ENCODE measurements at places on chromosomes 5 and 9. TPM values are rescaled to one million over a fixed set of nuclear protein-coding genes. Genes with fewer than 3 reads are reported as not detected.

PCDHA11 gene
- 0.07 TPM for total RNA-seq

CA9 gene
- 0.40 TPM for total RNA-seq

IDNK gene
- 6.6 TPM for total RNA-seq

ZNF366 gene
- total RNA-seq: 0.46 TPM

PCDHB13 gene
- total RNA-seq: 0.33 TPM

ZNG1E gene
- 34.7 TPM for total RNA-seq

BAG1 gene
- total RNA-seq: 45.1 TPM

TRIM32 gene
- total RNA-seq: 18.0 TPM

WDR70 gene
- 35.9 TPM for total RNA-seq

SIL1 gene
- 64.9 TPM for total RNA-seq

TPD52L3 gene
- not detected for total RNA-seq

DDX46 gene
- total RNA-seq: 27.0 TPM

GRIN1 gene
- 0.26 TPM for total RNA-seq

OLFM1 gene
- 0.46 TPM for total RNA-seq

COL5A1 gene
- total RNA-seq: 87.1 TPM

CARTPT gene
- not detected for total RNA-seq

EIF4EBP3 gene
- 1.4 TPM for total RNA-seq

LCN12 gene
- total RNA-seq: not detected

ANKRD55 gene
- 0.33 TPM for total RNA-seq

SV2C gene
- total RNA-seq: not detected

GGTA1 gene
- 0.53 TPM for total RNA-seq

CRHBP gene
- total RNA-seq: not detected

MAMDC4 gene
- 0.86 TPM for total RNA-seq

TEX53 gene
- total RNA-seq: not detected

TXNDC8 gene
- not detected for total RNA-seq

SPATA31D4 gene
- not detected for total RNA-seq

CER1 gene
- total RNA-seq: not detected

AIF1L gene
- total RNA-seq: 64.6 TPM

ACTBL2 gene
- not detected for total RNA-seq

FCN2 gene
- total RNA-seq: not detected

TOR4A gene
- 28.9 TPM for total RNA-seq

PCDHA1 gene
- total RNA-seq: not detected

KCNMB1 gene
- total RNA-seq: 0.35 TPM

DMRT2 gene
- not detected for total RNA-seq

NKD2 gene
- 0.13 TPM for total RNA-seq

PTPRD gene
- total RNA-seq: 0.60 TPM

Data from pulmonary artery endothelial cell (primary cell).